Progenitor cell of endocrine pancreas (in vitro differentiated cells): ENCODE measurements at places on chromosomes 7 and 10.

GRCh38 chr10:129853562-129853903, 110.5 kb downstream of the EBF3 start:
- peaks cover 92% of the 10 kb centered on the region for H3K27me3 ChIP-seq
- no peak overlapping the region for H3K4me3 ChIP-seq
- H3K27ac ChIP-seq, result no peak overlapping the region
- H3K4me1 ChIP-seq, result peaks cover 39% of the 10 kb centered on the region

GRCh38 chr10:60742512-60742911, 35.8 kb upstream of the CDK1 start:
- H3K27me3 ChIP-seq, result no peaks in the 10 kb centered on the region
- no peaks in the 10 kb centered on the region for H3K4me1 ChIP-seq
- DNase-seq, result no peak

DNA sequence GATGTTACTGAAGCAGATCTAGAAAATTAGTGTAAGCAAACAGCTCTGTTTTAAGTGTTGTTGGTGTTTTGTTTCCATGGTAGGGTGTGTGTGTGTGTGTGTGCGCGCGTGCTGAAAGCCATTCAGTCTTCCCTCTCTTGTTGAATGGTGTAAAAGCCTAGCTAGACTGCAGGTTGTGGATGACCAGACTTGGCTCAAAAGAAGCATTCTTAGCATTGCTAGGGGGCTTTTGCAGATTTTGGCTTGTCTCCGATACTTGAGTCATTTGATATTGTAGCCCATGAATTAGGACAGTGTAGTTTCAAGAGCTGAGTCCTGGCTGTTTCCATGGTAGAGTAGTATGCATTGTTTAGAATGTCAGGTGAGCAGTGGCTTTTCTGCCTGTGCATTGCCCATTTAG, 99.1 kb downstream of the SND1 start:
- peaks cover 16% of the 10 kb centered on the region for H3K4me1 ChIP-seq
- peaks cover 6% of the 10 kb centered on the region for H3K36me3 ChIP-seq
- no peaks in the 10 kb centered on the region for H3K27me3 ChIP-seq

- no peak overlapping the region for H3K27ac ChIP-seq
- H3K36me3 ChIP-seq, result no peaks in the 10 kb centered on the region
- no peak for DNase-seq
These were observed 320.0 kb downstream of the RPS24 start for GRCh38 chr10:78353636-78354035.

DNA sequence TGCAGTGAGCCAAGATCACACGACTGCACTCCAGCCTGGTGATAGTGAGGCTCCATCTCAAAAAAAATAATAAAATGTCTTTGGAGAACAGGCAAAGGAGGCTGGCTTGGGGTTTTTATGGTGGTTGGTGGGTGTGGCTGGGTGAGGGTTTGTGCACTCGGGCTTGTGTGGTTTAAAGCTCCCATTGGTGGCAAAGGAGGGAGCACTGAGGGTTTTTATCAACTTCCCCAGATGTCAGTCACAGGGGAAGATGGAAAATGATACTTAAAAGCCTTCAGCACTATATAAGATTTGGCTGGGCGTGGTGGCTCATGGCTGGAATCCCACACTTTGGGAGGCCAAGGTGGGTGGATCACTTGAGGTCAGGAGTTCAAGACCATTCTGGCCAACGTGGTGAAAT, 16.3 kb upstream of the RNF216 start:
- H3K27me3 ChIP-seq, result no peaks in the 10 kb centered on the region
- H3K36me3 ChIP-seq, result no peaks in the 10 kb centered on the region
- H3K4me1 ChIP-seq, result no peaks in the 10 kb centered on the region
- DNase-seq, result no peak
- H3K4me3 ChIP-seq, result no peak overlapping the region
- H3K27ac ChIP-seq, result no peak overlapping the region

- H3K36me3 ChIP-seq, result peaks cover 4% of the 10 kb centered on the region
- H3K27ac ChIP-seq, result no peak overlapping the region
- H3K4me3 ChIP-seq, result no peak overlapping the region
- DNase-seq, result no peak
- H3K27me3 ChIP-seq, result no peaks in the 10 kb centered on the region
These were observed 16.1 kb downstream of the CALML3 start for GRCh38 chr10:5540891-5541290.
